ENCODE measurements at places on chromosomes 2 and 18.

- DNase-seq, result no peak
Measured at GRCh38 chr18:40985436-40985835, 969.6 kb upstream of the PIK3C3 start.

DNA sequence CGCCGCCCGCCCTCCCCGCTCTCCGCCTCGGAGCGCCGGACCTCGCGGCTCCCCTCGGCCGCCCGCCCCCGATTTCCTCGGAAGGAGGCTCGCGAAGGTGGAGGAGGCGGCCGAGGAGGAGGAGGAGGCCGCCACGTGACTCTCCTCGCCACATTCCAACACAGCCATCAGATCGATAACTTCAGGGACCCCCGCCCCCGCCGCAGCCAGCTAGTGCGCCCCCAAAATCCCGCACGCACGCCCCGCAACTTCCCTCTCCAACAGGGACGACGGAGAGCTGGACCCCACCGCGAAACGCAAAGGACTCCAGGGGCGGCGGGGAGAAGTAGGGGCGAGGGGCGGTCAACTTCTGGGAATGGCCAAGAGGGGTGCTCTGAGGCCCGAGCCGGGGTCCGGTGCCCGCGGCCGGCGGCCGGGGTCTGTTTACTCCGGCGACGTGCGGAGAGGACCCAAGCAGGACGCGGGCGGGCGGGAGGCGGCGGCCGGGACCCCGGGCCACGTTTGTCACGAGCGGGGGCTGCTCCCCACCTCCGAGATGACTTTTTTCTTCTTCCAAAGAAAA, 2.0 kb downstream of the ZNF521 start:
- no peak for DNase-seq

- no peak for DNase-seq
Measured at GRCh38 chr18:70046207-70046606, 98.5 kb upstream of the CD226 start.

- no peak for DNase-seq
Measured at GRCh38 chr2:169771612-169772011, 27.1 kb upstream of the SSB start.

DNA sequence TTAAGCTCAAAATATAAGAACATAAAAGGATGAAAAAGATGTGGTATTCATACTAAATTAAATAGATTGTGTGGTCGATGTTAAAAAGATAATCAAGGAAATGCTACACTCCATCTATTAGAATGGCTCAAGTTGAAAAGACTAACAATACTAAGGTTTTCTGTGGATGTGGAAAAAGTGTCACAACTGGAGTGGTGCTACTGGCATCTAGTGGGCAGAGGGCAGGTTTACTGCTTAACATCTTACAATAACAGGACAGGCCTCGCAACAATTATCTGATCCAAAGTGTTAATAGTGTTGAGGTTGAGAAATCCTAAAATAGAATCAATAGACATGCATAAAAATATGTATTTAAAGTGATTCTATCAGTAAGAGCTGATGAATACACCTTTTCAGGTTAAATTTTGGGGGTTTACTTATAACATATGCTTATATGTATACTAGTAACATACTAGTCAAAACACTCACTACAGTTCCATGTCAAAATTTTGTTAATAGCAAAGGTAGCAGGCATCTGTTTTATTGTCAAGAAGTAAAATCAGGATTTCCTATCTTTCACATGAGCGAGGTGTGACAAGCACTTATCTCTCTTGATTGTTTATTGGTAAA, 91.5 kb upstream of the TMEFF2 start:
- DNase-seq, result no peak

DNA sequence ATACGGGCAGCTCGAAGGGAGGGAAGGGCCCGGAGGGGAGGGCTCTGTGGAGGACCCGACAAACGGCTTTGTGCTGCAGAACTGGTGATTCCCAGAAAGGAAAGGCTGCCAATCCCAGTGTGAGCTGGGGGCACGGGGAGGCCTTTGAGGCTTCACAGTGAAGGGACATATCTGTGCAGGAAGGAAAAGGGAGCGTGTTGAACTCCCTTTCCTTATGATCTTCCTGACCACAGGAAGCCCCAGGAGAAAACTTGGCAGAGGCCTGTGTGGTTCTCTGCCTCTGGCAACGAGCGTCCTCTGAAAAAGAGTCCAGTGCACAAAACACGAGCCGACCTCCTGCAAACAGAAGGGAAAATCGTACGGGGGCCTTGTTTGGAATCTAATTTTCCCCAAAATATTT, 683.5 kb upstream of the SALL3 start:
- DNase-seq, result no peak

GRCh38 chr18:67456711-67457110, 59.8 kb downstream of the DSEL start:
- DNase-seq, result no peak

GRCh38 chr2:147236601-147237000, 608.2 kb upstream of the ACVR2A start:
- DNase-seq, result no peak
